ENCODE measurements at places on chromosomes 6 and 20.
A peak's percentile ranks its signal among the peaks of the same experiment; 100 is the strongest.

GRCh38 chr6:78629836-78630235, 237.5 kb upstream of the IRAK1BP1 start:
- DNase-seq, result no peak

- no peak for DNase-seq
Measured at GRCh38 chr6:97097068-97098047, 172.8 kb downstream of the KLHL32 start.

GRCh38 chr20:58393299-58393698, 4.3 kb downstream of the VAPB start:
- no peak for DNase-seq

- DNase-seq, result no peak
Measured at GRCh38 chr20:25213566-25214425, 18.3 kb downstream of the ENTPD6 start.

GRCh38 chr6:42294759-42295158, 77.1 kb upstream of the MRPS10 start:
- DNase-seq, result peak; percentile 27

- DNase-seq, result peak; percentile 94
Measured at GRCh38 chr6:30541515-30542403, 14.5 kb downstream of the GNL1 start.

GRCh38 chr6:13228264-13229204, 99.8 kb downstream of the TBC1D7 start:
- DNase-seq, result no peak

DNA sequence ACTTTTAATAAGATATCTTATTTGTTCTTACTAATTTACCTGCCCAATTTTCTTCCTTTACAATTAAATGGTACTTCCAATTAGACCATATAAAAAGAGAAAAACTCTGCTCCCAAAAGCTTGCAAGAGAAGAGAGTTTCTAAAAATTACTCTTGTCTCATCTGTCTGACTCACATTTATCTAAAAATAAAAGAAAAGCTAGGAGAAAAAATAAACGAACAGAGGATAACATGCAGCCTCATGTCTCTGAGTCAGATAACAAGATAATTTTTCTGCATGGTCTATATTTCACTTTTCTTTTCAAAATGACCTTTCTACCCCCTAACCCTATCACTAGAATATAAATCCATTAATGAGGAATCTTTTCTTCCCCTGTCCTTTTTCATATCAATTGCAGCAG, 127.2 kb upstream of the TCF21 start:
- DNase-seq, result no peak

- no peak for DNase-seq
Measured at GRCh38 chr6:71028236-71028876, 71.5 kb upstream of the B3GAT2 start.

- no peak for DNase-seq
Measured at GRCh38 chr20:38004416-38004815, 28.8 kb downstream of the TTI1 start.

DNA sequence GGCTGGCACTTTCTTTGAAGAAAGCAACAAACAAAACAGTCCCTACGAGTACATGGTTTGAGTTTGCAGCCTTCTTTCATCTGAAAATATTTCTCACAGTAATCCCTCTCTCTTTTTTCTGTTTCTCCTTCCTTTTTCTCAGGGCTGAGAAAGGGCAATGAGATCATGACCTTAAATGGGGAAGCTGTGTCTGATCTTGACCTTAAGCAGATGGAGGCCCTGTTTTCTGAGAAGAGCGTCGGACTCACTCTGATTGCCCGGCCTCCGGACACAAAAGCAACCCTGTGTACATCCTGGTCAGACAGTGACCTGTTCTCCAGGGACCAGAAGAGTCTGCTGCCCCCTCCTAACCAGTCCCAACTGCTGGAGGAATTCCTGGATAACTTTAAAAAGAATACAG, 80.7 kb upstream of the CLDN20 start:
- peak; percentile 57 for DNase-seq

GRCh38 chr20:5095454-5095853, 24.3 kb downstream of the PCNA start:
- no peak for DNase-seq

DNA sequence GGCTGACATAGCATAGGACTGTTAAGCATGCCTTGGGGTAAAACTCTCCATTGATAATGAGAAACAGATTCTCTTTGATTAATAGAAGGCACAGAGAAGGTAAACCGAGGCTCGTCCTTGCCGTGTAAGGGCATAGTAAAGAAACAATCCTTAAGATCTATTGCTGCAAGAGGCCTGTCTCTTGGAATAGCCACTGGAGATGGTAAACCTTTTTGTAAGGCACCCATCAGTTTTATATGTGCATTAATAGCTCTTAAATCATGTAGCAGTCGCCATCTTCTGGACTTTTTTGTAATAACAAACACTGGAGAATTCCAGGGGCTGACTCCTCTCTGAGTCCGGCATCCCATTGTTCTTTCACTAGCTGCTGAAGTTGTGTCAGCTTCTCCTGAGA, 8.4 kb upstream of the ABHD12 start:
- peak; percentile 44 for DNase-seq

DNA sequence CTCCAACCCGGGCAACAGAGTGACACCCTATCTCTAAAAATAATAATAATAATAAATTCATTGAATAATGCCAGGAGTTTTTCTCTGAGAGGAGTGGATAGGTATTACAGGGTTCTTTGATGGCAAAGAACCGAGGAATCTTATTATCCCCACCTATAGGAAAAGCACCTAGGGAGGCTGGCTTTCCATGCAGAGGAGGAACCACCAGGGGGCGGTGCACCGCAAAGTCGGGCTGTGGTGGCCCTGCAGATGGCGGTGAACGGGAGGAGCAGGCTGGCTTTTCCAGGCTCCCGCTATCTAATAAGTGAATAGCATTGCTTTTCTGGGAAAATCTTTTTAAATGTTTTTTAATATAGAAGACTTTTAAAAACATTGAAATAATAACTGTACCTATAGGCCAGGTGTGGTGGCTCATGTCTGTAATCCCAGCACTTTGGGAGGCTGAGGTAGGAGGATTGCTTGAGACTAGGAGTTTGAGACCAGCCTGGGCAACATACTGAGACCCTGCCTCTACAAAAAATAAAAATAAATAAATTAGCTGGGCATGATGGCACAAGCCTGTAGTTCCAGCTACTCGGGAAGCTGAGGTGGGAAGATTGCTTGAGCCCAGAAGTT, 864.2 kb downstream of the KIF16B start:
- peak; percentile 69 for DNase-seq

DNA sequence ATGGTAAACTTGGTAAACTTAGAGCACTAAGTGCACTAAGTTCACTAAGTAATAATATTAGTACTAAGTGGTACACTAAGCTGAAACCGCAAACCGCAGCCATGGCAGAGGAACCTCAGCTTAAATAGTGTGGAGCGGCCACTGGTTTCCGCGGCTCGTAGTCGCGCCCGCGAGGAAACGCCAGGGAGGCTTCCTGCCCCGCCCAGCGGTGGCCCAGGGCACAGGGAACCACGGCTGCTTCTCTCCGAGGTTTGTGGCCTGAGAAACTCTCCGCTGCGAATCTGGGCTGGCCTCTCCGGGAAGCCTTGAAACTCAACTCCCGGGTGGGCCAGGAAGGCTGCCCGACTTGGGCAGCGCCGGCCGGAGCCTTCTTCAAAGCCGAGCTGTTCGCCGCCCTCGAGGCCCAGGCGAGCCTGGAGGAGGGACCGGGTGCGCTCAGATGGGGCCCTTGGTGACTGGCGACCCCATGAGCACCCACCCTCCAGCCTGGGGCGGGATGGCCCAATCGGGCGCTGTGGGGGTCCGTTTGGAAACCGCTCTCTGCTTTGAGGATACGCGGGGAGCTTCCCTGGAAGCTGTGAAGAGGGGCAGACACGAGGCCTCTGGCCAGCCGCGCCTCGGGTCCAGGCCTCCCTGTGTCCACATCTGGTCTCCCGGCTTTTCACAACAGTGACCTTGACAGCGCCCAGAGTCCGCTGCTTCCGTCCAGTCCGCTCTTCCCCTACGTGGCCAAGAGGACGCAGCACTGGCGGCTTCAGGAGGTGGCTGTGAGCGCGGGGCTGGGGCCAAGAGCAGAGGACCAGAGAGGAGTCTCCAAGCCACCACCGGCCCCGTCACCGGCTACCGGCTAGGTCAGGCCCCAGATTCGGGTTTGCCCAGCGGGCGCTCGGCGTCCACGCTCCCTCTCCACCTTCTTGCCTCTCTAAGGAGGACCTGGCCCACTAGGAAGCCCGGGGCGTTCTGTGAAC, 25.4 kb upstream of the HLA-E start:
- DNase-seq, result no peak

GRCh38 chr6:122845916-122846612, 57.0 kb downstream of the SMPDL3A start:
- DNase-seq, result no peak

DNA sequence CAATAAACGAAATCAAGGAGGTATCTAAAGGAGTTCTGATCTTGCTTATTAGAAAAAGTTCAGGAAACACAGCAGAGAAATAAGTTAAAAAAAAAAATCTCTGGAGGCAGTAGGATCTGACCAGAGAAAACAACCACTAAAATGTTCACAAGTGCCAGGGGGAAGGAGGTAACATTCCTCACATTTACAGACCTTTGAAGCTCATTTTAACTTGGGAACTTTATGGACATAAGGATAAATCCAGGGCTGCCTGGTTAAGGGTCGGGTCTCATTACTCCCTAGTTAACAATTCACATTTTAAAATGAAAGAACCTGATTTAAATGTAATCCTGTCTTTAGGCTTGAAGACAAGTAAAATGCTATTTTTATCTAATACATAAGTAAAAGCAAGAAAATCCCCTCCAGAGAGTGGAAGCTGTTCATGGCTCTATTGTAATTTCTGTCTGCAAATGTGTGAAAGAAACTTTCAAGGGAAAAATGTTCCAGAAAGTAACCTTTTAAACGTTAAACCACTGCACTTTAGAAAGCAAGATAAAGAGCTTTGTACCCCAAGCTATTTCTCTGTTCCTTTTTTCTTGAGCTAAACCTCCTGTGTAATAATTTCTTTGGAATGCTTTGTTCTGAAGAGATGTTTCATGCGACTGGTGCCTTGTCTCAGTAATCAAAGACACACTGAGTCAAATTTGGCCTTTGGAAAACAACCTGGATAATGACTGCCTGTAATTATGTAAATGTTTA, 38.2 kb downstream of the MYLIP start:
- no peak for DNase-seq

DNA sequence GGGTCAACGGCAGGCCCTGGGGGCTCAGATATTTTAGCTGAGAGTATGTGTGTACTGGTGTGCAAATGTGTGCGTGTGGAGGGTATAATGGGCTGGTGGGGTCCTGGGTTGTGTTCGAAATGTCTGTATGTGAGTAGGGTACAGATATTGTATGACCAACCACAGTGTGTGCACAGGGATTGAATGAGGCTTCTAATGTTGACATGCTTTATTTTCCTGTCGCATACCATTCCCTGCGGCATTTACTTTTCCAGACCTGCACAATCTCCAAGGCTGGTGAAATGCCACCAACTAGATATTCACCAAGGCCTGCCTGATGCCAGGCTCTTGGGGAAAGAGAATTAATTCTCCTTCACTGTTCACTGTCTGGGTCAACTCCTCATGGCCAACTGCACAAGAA, 441.4 kb upstream of the SULF2 start:
- DNase-seq, result no peak

DNA sequence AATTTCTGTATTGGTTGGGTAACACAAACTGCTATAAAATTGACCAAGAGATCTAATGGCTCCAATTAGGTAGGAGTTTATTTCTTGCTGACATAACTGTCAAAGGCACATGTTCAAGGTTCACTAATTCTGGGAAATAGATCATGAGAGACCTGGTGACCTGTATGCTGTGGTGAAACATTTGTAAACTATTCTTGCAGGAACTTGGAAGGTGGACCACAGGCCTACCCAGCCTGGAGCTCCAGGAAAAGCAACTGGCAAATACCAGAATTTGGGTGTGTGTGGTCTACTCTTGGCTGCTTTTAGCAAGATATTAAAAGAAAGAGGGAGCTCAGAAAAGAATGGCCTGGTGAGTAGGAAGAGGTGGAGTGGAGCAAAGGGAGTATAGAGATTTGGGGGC, 184.6 kb downstream of the QKI start:
- no peak for DNase-seq

GRCh38 chr6:36276581-36277536, 7.0 kb downstream of the PNPLA1 start:
- no peak for DNase-seq

- no peak for DNase-seq
Measured at GRCh38 chr6:37209461-37210205, 39.7 kb downstream of the PIM1 start.

- DNase-seq, result no peak
Measured at GRCh38 chr6:148164645-148165044, 178.0 kb upstream of the SASH1 start.

GRCh38 chr6:142761756-142762155, 183.2 kb downstream of the HIVEP2 start:
- DNase-seq, result no peak

GRCh38 chr6:159640722-159641482, 52.1 kb downstream of the SOD2 start:
- no peak for DNase-seq

- no peak for DNase-seq
Measured at GRCh38 chr6:46509063-46509462, 17.8 kb upstream of the RCAN2 start.

DNA sequence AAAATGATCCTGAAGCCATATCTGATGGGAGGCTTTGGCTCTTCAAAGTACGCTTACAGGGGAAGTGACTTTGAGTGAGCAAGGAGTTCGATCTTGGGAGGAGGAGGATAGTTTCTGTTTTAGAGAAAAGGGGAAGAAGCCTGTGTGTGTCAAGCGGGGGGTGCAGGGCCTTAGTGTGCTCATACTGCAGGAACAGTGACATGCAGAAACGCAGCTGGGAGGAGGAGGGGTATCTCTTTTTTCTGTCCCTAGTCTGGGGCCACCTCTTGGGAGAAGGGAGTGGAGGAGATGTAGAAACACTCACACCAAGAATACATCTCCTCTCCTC, 19.8 kb downstream of the SIRPD start:
- DNase-seq, result peak; percentile 87

DNA sequence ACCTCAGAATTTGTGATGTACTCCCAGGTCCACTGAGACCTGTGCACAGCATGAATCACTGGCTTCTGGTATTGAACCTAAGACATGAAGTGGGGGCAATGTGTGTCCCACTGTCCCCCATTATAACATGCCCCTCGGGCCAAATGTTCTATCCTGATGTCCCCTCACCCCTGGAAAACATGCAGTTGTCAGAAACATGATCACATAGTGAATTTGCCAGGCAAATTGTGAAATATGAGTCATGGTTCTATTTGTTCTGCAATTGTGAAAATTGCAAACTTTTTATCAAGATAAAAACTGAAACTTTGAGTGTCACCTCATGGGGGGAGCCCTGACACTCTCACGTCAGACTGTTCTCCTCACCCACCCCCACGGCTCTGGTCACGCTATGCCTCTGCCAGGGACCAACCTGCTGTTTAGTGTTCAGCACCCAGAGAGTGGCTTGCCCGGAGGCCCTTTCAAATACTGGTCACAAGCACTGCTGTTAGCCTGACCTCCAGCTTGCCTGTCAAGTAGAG, 305.3 kb downstream of the CLIC5 start:
- DNase-seq, result peak; percentile 97

- peak; percentile 12 for DNase-seq
Measured at GRCh38 chr20:54090230-54091119, 20.1 kb upstream of the BCAS1 start.

- no peak for DNase-seq
Measured at GRCh38 chr6:4212588-4212987, 77.2 kb upstream of the ECI2 start.

GRCh38 chr6:95185874-95186273, 391.5 kb upstream of the MANEA start:
- no peak for DNase-seq
